ENCODE measurements at places on chromosomes 13 and 19.

- no peaks in the 10 kb centered on the region for H3K27me3 ChIP-seq
- no peak overlapping the region for H3K27ac ChIP-seq
- peaks cover 22% of the 10 kb centered on the region for H3K4me1 ChIP-seq
Observed at GRCh38 chr13:49610176-49610575, 18.1 kb upstream of the ARL11 start.

GRCh38 chr13:39353988-39354387 is 249.0 kb downstream of the LHFPL6 start:
- H3K4me1 ChIP-seq = no peaks in the 10 kb centered on the region
- no peaks in the 10 kb centered on the region for H3K36me3 ChIP-seq
- H3K27ac ChIP-seq = no peak overlapping the region
- H3K4me3 ChIP-seq = no peak overlapping the region

DNA sequence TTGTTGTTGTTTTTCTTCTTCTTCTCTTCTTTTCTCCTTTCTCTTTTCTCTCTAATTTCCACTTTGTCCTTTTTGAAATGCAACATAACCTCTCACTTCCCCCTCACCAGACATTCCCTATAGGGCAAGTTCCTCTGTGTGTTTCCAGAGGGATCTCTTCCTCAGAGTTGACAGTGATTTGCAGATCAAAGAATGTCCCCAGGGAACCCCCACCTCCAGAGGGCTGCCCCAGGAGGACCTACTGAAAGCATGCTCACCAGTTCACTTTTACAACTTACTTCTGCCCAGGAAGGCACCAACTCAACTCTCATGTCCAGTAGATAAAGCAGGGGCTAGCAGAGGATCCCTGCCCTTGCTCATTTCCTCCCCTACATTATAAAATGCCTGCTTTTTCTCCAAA is 1648.0 kb downstream of the PCDH9 start:
- H3K36me3 ChIP-seq = no peaks in the 10 kb centered on the region
- no peak for DNase-seq
- no peaks in the 10 kb centered on the region for H3K27me3 ChIP-seq
- no peaks in the 10 kb centered on the region for H3K4me1 ChIP-seq

DNA sequence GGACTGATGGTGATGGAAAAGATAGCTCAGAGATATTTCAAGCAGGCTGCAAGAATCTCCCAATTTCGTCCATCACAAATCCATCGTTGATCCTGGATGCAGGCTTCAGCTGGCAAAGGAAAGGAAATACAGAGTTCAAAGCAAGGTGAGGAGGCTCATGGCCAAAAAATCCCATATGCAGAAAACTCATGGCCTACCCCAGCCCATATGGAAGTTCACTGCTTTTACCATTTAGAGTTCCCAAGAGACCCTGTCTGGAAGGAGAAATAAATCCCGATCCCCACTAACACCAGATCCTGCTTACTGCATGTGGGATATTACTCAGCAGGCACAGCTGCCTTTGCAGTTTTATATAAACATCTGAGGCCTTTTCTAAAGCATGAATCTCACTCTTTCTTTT is 412.9 kb upstream of the SPRY2 start:
- no peaks in the 10 kb centered on the region for H3K4me1 ChIP-seq
- no peak for DNase-seq
- no peak overlapping the region for H3K27ac ChIP-seq

- no peak for DNase-seq
- H3K4me1 ChIP-seq = no peaks in the 10 kb centered on the region
- H3K27ac ChIP-seq = no peak overlapping the region
- H3K27me3 ChIP-seq = no peaks in the 10 kb centered on the region
- H3K36me3 ChIP-seq = no peaks in the 10 kb centered on the region
- no peak overlapping the region for H3K4me3 ChIP-seq
Observed at GRCh38 chr13:70098669-70099068, 9.0 kb upstream of the ATXN8OS start.

- no peaks in the 10 kb centered on the region for H3K36me3 ChIP-seq
- H3K4me1 ChIP-seq = peaks cover 20% of the 10 kb centered on the region
- DNase-seq = no peak
- no peak overlapping the region for H3K4me3 ChIP-seq
- H3K27me3 ChIP-seq = no peaks in the 10 kb centered on the region
- H3K27ac ChIP-seq = no peak overlapping the region
Observed at GRCh38 chr19:12095111-12095790, 30.7 kb downstream of the ZNF844 start.

DNA sequence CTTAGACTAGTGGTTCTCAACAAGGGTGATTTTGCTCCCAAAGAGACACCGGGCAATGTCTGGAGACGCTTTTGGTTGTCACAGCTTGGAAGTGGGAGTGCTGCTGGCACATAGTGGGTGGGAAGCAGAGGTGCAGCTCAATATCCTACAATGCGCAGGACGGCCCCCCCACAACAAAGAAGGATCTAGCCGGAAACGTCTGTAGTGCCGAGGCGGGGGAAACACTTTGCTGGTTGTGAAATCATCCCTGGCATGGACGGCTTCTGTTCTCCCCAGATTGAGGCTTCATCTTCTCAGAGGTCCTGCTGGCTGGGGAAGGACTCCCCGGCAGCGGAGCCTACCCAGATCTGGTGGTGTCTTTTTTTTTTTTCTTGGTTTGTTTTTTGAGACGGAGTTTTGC is 13.4 kb upstream of the SYT5 start:
- DNase-seq = no peak
- H3K36me3 ChIP-seq = no peaks in the 10 kb centered on the region
- no peaks in the 10 kb centered on the region for H3K4me1 ChIP-seq
- no peak overlapping the region for H3K4me3 ChIP-seq
- H3K27ac ChIP-seq = no peak overlapping the region
